ENCODE measurements at places on chromosomes 16 and 17.
A peak's percentile ranks its signal among the peaks of the same experiment; 100 is the strongest.

GRCh38 chr16:15482068-15482747, 47.8 kb downstream of the BMERB1 start:
- peak; percentile 49 for DNase-seq

DNA sequence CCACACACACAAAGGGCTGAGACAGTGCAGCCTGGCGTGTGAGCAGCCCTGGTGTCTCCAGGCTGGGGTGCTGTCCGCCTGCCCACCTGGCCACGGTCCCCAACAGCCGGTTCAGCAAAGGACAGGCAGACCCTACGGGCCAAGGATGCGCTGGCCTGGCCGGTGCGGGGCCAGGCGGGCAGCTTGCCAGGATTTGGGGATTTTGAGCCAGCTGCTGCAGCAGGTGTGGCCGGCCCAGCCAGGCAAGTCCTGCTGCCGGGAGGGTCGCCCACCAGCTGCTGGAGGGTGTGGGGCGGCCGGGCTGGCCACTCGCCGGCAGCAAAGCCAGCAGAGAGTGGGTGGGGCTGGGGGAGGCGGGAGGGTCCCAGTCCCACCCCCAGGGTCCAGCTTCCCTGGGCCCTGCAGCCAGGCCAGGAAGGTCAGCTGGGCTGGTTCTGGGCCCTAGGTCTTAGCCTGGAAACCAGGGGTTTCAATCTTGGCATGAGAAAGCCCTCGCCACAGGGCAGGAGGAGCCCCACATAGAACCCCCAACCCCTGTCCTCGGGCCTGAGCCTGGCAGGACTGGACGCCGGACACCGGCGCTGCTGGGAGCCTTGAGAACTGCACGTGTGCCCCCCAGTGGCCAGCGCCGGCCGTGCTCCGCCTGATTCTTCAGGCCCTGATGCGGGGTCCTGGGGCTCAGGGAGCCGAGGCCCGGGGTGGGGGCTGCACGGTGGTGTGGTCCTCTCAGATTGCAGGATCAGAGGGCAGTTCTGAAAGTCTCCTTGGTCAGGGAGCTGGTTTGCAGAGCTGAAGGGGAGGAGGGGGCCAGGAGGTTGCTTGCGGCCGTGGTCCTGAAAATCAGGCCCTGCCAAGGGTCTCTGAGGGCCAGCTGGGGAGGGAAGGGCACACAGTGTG, 17.6 kb upstream of the SSTR5 start:
- DNase-seq = no peak

DNA sequence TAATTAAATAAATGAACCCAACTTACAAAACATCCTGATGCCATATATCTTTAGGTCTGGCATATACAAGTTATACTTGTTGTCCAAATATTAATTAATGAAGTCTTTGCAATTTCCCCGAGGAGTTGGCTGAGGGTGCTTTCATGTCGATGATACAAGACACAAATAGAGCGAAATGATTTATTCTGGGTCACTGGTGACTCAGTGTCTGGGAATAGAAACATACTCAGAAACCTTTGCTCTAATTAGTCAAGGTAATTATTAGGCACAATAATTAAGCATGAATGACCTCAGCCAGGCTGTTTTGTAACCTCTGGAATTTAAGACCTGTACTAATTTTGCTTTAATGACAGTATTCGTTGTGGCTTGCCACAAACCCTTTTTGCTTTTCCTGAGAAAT, 37.0 kb upstream of the HAPSTR1 start:
- no peak for DNase-seq

- DNase-seq = no peak
Measured at GRCh38 chr16:30779596-30779995, 7.4 kb downstream of the ZNF629 start.

GRCh38 chr17:14042411-14042810, 26.9 kb upstream of the COX10 start:
- no peak for DNase-seq

GRCh38 chr17:82003411-82004381, 19.0 kb downstream of the CENPX start:
- DNase-seq = peak; percentile 36

DNA sequence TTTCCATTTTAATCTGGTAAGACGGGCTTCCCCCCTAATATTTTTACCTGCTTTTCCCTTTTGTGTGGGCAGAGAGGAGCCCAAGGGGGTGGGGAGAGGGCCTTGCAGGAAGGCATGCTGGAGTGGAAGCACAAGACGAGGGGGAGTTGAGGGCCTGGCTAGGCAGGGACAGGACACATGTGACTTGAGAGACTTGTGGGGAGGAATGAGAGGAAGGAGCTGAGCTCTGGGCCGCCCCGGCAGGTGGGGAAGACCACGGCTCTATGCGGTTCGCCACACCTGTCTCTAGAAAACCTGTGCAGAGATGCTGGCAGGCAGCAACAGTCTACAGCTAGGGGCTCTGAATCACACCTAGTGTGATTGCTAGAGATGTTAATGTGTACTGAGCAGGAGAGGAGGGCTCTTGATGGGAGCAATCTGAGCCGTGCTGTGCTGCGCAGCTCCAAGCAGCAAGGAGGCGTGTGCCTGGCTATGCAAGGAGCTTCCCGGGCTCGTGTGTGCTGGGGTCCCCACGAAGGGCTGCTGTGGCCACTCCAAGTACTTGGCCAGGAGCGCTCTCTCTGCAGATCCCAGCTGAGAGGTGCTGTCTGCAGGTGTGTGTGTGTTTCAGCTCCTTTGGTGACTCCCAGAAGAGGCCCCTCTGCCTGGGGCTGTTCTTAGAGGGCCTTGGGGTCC, 50.2 kb downstream of the PDPK1 start:
- no peak for DNase-seq

- no peak for DNase-seq
Measured at GRCh38 chr17:68674029-68674925, 73.1 kb upstream of the FAM20A start.

- no peak for DNase-seq
Measured at GRCh38 chr16:86353148-86353547, 157.2 kb upstream of the FOXF1 start.

DNA sequence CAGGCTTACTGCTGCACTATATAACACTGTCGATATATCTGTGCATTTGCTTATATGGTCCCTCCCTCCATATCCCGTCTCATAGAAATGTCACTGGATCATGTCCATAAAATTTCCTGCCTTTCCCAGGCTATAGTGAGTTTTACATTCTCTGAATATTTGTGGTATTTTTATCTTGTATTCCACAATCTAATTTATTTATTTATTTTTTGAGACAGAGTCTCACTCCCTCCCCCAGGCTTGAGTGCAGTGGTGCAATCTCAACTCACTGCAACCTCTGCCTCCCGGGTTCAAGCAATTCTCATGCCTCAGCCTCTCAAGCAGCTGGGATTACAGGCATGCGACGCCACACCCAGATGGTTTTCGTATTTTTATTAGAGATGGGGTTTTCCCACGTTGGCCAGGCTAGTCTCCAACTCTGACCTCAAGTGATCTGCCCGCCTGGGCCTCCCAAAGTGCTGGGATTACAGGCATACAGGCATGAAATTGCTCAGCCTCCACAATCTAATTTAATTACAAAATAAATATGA, 12.9 kb downstream of the TRIM37 start:
- no peak for DNase-seq

- DNase-seq = no peak
Measured at GRCh38 chr16:26688699-26689098, 378.0 kb upstream of the C16orf82 start.

- DNase-seq = no peak
Measured at GRCh38 chr17:1413281-1413791, 13.3 kb upstream of the YWHAE start.

GRCh38 chr16:2985462-2985861, 5.2 kb upstream of the PKMYT1 start:
- no peak for DNase-seq

DNA sequence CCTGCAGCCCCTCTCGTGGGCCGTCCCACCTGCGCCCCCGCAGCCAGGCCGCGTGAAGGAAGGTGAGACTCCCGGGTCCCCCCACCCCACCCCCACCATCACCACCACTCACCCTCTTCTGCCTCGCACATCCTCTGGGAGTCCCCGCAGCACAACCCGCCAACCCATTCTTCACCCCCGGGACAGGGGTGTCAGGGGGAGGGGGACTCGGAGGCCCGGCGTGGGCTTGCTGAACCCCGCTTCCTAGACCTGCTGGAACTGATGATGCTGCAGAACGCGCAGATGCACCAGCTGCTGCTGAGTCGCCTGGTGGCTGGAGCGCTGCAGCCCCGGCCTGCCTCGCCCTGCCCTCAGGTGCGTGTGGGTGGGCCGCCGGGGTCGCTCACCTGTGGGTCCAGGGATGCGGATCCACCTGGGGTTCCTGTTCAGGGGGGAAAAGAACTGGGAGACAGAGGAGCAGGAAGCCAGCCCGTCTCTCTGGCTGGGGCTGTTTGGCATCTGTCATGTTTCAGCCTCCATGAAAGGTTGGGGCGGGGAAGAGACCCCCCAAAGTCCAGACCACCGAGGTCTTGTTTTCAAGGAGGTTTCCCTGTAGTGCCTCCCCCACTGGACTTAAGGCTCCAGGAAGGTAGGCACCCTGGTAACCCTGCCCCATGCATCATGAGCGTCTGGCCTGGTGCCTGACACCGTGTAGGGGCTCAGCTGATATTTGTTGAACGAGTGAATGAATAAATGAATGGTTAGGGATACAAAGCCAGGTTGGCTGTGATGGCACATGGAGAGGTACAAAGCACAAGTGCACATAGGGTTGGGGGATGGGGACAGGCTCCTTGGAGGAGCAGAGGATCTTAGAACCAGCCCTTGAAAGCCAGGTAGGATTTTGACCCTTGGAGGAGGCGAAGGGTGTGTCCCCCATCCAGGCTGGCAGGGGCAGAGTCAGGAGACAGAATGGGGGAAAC, 849 bp downstream of the PRR29 start:
- no peak for DNase-seq

- peak; percentile 23 for DNase-seq
Measured at GRCh38 chr17:67503184-67503583, 126.1 kb downstream of the PITPNC1 start.

DNA sequence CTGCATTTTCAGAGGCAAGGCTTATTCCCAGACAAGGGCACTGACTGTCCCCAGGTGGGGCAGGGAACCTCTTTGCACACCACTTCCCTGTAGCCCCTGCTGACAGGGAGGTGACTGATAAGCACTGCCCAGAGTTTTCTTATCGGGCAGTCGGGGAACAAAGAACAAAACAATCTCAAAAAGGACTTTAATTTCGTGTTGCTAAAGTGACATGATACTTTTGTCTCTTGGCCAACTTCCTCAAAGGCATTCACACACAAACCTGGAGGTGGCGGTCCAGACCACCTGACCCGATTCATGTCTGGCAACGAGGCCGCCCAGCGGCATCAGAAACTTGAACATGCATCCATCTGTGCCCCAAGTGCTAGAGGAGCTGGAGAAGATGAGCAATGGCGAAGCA, 28.9 kb downstream of the ZDHHC7 start:
- no peak for DNase-seq

GRCh38 chr16:17497648-17498047, 26.9 kb upstream of the XYLT1 start:
- no peak for DNase-seq

- no peak for DNase-seq
Measured at GRCh38 chr16:78675951-78676792, 576.7 kb downstream of the WWOX start.

- no peak for DNase-seq
Measured at GRCh38 chr17:871751-872519, 89.8 kb downstream of the MRM3 start.

- DNase-seq = no peak
Measured at GRCh38 chr16:54673313-54673712, 257.4 kb upstream of the IRX5 start.

DNA sequence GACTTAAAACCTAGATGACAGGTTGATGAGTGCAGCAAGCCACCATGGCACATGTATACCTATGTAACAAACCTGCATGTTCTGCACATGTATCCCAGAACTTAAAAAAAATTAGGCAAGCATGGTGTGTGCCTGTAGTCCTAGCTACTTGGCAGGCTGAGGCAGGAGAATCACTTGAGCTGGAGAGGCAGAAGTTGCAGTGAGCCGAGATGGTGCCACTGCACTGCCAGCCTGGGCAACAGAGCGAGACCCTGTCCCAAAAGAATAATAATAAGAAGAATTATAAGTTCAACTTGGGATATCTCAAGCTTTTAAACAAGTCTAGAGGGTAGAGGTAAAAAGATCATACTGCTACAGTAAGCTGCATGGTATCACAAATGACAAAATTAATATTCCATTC, 9.8 kb downstream of the CDC6 start:
- DNase-seq = no peak
